Fibroblast of villous mesenchyme (primary cell): ENCODE measurements at places on chromosomes 3 and 15. TPM values are rescaled to one million over a fixed set of nuclear protein-coding genes. Genes with fewer than 3 reads are reported as not detected.

- peak; percentile 33 for DNase-seq
These were observed 1.1 kb downstream of the PLXNB1 start for GRCh38 chr3:48428572-48429316.

DNA sequence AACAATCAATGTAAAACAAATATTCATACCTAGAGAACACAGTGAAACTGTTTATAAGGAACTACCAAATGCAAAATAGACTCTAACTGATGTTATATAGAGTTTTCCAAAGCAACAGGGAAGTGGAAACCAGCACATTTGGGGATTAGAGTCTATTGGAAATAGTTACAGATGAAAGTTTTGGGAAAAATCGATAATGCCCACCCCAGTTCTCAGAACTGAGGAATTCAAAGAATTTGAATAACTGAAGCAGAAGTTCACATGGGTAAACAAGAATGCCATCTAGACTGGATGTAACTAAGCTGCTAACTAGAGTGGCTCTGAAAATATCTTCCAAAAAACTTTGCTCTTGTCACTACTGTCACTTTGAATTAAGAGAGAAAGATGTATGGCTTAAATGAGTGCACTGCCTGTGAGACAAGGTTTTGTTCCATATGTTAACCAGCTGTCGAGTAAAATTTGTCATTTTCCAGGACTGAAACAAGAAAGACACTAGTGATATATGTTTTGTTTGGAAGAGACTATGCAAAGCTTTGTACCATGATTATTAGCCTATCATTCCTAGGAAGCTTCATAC, 9.2 kb upstream of the DENND4A start:
- no peak for DNase-seq

GRCh38 chr15:72859017-72859756, 75.6 kb upstream of the ADPGK start:
- no peak for DNase-seq

GRCh38 chr15:45262906-45263461, 10.9 kb downstream of the SLC28A2 start:
- no peak for DNase-seq

DNA sequence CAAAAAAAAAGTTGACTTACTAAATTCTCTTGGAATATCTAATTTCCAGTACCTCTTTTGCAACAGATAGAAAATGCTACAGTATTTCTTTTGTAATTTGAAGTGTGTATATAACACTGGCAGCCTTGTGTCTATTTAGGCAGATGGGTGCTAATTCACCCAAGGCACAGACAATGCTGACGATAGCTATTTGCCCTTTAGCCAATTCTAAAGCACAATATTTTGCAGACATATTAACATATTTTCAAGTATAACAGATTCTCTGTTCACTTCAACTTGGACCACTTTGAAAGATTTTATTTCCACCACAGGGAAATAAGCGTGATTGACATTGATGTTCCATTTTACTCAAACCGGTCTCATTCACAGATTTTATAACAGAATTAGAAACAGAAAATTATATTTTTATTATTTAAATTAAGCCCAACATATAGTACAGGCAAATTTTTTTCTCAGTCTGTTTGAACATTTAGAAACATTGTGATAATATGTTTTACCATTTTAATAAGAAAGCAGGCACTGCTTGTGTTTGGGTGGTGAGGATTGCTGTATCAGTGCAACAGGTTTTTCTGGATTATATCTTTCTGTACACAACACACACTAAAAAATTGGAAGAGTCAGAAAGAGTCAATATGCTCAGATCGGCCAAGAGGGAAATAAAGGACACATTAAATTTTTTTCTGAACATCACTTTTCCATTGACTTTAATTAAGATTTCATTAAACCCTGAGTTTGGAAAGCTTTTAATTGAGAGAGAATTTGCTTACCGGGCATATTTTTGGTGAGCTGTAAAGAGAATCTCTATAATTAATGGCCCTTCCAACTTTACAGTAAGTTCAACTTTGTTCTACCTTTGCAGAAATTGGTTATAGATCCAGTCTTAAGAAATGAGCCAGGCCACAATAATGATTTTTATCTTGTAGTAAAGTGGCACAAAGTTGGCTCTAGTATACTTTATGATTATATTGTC, 327.3 kb upstream of the NR2F2 start:
- DNase-seq, result no peak

DNA sequence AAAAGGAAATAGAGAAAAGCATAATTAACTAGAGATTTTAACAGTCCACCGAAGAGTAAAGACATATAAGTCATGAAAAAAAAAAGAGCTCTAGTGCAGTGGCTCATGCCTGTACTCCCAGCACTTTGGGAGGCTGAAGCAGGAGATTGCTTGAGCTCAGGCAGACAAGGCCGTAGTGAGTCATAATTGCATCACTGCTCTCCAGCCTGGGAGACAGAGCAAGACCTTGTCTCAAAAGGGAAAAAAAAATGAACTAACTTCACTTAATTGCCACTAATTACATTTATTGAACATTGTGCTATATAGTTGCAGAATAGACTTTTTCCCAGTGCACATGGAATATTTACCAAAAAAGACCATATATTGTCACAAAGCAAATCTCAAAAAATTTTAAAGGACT, 221.8 kb downstream of the CBLB start:
- peak; percentile 93 for DNase-seq

DNA sequence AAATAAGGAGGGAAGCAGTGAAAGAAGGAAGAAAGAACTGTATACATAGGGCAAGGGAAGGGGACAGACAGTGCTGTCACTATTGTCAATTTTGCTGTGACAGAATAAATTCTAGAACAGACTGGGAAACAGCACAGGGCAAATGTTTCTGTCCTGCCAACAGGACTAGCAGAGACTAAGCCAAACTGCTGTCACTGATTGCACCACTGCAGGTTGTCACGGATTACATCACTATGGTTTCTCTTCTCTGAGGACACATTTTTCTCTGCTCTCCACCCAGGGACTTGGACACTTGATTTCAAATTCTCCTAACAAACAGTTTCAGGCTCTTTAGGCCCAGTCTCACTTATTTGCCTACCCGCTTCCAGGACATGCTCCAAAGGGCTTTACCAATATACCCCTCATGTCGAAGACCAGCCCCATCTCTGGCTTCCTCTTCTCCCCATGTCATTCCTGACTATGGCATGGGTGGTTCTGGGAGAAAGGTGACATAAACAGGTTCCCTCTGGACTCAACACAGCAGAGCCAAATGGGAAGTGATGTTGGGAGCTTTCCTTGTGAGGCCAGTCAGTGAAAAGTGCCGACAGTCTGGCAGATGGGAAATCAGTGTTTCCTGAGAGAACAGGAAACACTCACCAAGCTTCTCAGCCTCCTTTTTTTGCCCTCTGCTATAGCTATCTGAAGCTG, 70.2 kb upstream of the ST3GAL6 start:
- DNase-seq, result no peak

DNA sequence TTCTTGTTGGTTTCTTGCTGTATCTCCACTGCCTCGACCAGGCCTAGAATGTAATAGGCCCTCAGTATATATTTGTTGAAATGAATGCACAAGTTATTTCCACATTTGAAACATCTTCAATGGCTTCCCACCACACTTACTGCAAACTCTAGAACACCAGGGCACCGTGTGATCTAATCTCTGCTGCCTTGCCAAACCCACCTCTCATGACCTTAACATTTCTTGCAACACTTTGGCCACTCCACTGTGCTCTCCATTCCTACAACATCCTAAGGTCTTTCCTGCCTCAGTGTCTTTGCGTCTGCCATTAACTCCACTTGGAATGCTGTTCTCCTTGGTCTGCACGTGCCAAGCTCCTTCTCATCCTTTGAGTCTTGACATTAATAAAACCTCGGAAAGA, 14.1 kb downstream of the FRMD4B start:
- no peak for DNase-seq

DNA sequence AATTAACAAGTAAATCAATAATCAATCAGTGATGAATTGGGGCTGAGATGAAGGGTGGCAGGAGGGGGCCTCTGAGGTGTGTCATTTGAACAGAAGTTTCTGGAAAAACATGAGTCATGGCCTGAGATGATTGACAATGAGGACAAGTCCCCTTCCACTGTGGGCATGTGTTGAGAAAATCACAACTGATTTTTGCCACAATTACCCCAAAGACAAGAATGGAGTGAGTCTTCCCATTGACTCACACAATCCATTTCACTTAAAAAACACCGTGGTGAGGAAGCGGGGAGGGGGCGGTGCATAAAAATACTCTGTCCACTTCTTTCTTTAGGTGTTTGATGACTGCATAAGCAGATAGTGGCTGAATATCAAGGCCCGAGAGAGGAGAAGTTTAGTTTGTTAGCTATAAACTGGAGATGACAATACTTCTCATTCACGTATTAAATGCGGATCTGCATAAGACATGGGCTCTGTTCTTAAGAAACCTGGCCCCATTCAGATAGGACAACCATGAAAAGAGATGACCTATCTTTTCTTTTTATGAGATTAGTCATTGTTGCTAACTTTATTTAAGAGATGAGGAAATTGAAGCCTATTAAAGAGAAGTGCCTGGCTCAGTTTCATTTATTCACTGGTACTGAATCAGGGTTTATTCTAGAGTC, 34.7 kb downstream of the SHC4 start:
- no peak for DNase-seq

The NR2F2 gene
- 73.1 and 96.3 TPM in 2 replicates for total RNA-seq

The CCNB2 gene
- total RNA-seq, result 19.6 and 27.2 TPM in 2 replicates
